ENCODE measurements at places on chromosomes 11 and 22. TPM values are rescaled to one million over a fixed set of nuclear protein-coding genes. Genes with fewer than 3 reads are reported as not detected.

STIM1 gene
- total RNA-seq, result 28.9 TPM

LRRC4C gene
- 0.17 TPM for total RNA-seq

MUC2 gene
- total RNA-seq, result not detected

KCTD14 gene
- 11.9 TPM for total RNA-seq

OR11H1 gene
- not detected for total RNA-seq

SERHL2 gene
- total RNA-seq, result 2.0 TPM

LARGE2 gene
- total RNA-seq, result 20.4 TPM

SCGB1D2 gene
- 0.47 TPM for total RNA-seq

CARNS1 gene
- total RNA-seq, result 1.1 TPM

B3GAT1 gene
- total RNA-seq, result 0.14 TPM

JAM3 gene
- 1.7 TPM for total RNA-seq

CHRM4 gene
- total RNA-seq, result 0.23 TPM

AHNAK gene
- total RNA-seq, result 91.9 TPM

HBB gene
- total RNA-seq, result 46.3 TPM

TMEM25 gene
- 15.7 TPM for total RNA-seq

BIRC3 gene
- 47.3 TPM for total RNA-seq

MGAT3 gene
- 1.9 TPM for total RNA-seq

CALCA gene
- not detected for total RNA-seq

APOA5 gene
- not detected for total RNA-seq

MED17 gene
- 12.5 TPM for total RNA-seq

RHOD gene
- total RNA-seq, result 20.3 TPM
